ENCODE measurements at places on chromosomes 11 and 22. TPM values are rescaled to one million over a fixed set of nuclear protein-coding genes. Genes with fewer than 3 reads are reported as not detected.

DNA sequence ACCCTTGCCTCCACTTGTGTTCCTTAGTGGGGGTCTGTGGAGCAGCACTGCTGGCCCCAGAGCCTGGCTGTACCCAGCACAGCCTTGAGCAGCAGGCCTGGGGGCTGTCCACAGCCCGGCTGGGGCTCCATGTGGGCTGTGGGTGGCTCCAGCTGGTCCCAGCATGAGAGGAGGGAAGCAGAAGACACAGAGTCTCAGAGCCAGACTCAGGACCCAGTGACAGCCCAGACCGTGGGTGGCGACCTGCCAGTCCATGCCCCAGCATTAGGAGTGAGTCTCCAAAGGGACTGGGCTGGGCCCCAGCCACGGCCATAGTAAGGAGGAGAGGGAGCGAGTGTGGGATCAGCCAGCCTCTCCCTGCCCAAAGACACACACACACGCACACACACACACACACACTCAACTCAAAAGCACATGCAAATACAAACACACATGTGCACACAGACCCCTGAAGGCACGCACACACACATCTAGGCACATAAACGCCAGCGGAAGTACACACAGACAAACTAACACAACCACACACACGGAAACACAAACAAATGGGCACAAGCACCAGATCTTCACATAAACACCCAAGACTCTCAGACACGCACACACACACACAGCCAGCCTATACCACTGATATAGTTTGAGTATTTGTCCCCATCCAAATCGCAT is 16.7 kb upstream of the LRRC10B start:
- no peak for DNase-seq

GRCh38 chr11:123308077-123308476 is 113.0 kb upstream of the CLMP start:
- DNase-seq = no peak

GRCh38 chr22:29629903-29630516 is 26.6 kb downstream of the NF2 start:
- no peak for DNase-seq

POLR3H gene
- total RNA-seq = 30.5 TPM

- DNase-seq = no peak
These were observed 586.8 kb downstream of the NTM start for GRCh38 chr11:131957201-131957600.

DNA sequence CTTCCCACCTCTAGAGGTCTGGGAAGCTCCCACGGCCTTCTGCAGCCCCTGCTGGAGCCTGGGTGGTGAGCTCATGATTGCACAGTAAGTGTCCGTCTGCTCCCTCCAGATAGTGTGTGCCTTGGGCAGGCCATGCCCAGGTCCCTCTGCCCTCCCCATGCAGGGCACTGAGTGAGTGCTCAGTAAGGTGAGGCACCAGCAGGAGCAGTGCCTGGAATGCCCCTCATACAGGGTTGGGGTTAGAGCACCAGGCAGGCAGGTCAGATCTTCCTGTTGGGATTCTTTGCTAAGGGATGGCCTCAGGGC is 50.3 kb downstream of the NAT10 start:
- no peak for DNase-seq

NAV2 gene
- 4.1 TPM for total RNA-seq

CHCHD10 gene
- total RNA-seq = 99.8 TPM

DNA sequence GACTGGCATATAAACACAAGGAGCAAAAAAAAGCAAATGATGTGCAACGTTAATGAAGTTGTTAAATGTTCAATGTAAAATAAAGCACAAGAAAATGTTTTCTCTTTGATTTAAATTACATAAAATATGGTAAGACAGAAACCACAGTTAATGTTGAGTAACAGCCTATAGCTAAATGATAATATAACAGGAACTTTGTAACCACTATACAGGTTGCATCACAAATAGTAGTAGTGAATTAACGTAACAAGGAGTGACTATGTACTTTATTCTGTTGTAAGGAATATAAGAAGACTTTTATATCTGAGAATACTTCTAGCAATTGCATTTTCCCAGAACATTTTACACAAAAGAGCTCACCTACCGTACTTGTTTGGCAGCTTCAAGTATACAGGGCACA is 16.9 kb downstream of the SAAL1 start:
- no peak for DNase-seq

GRCh38 chr11:45028911-45029682 is 78.4 kb upstream of the TP53I11 start:
- no peak for DNase-seq

- peak; percentile 18 for DNase-seq
These were observed 94.1 kb downstream of the KCNQ1 start for GRCh38 chr11:2538951-2539350.

GRCh38 chr11:128825050-128825784 is 41.9 kb downstream of the KCNJ1 start:
- DNase-seq = no peak

GRCh38 chr11:34433899-34434298 is 4.8 kb upstream of the CAT start:
- DNase-seq = no peak

GRCh38 chr11:119839476-119840133 is 110.6 kb upstream of the NECTIN1 start:
- no peak for DNase-seq

DNA sequence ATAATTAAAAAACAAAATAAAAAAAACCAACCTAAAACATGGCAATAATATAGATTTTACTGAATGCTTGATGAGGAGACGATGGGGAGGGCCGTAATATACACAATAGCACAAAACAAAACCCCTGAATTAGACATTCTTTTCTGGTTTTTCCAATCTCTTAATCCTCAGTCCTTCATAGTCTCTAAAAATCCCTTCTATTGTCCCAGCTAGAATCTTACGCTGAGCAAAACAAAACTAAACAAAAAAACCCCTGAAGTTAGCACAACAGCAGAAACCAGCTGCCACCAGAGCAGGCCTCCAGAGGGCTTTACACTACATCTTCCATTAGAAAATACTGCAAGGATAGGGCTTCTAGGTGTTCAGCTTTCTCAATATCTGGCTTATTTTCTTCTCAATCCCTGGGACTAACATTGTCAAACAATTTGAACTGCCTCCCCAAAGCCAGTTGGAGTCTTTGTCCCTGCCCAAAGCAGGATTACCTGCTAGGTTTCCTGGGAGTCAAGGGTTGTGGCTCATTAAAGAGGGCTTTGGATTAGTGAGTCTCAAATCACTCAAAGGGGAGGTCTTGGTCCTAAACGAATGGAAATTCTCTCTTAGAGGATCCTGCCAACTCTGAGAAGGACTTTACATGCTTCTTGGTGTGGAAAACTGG is 2.1 kb upstream of the RNF26 start:
- DNase-seq = no peak

- no peak for DNase-seq
These were observed 773 bp upstream of the PATL1 start for GRCh38 chr11:59669611-59670009.

GRCh38 chr11:69448471-69449284 is 32.8 kb upstream of the LINC01488 start:
- DNase-seq = no peak

BTBD18 gene
- total RNA-seq = not detected

H19 gene
- not detected for total RNA-seq

GRCh38 chr11:92556431-92556830 is 331.8 kb downstream of the FAT3 start:
- no peak for DNase-seq
